ENCODE measurements at places on chromosomes 13 and 19.
A peak's percentile ranks its signal among the peaks of the same experiment; 100 is the strongest.

- no peak for DNase-seq
Observed at GRCh38 chr19:32196690-32197420, 148.6 kb upstream of the ZNF507 start.

GRCh38 chr13:93265800-93266199 is 39.2 kb downstream of the GPC6 start:
- no peak for DNase-seq

- no peak for DNase-seq
Observed at GRCh38 chr19:9009935-9010651, at the start of gene MUC16. Gene MUC16, minus strand, starts transcription at chr19:9010409.

GRCh38 chr13:53953183-53953582 is 924.6 kb downstream of the OLFM4 start:
- DNase-seq: no peak

DNA sequence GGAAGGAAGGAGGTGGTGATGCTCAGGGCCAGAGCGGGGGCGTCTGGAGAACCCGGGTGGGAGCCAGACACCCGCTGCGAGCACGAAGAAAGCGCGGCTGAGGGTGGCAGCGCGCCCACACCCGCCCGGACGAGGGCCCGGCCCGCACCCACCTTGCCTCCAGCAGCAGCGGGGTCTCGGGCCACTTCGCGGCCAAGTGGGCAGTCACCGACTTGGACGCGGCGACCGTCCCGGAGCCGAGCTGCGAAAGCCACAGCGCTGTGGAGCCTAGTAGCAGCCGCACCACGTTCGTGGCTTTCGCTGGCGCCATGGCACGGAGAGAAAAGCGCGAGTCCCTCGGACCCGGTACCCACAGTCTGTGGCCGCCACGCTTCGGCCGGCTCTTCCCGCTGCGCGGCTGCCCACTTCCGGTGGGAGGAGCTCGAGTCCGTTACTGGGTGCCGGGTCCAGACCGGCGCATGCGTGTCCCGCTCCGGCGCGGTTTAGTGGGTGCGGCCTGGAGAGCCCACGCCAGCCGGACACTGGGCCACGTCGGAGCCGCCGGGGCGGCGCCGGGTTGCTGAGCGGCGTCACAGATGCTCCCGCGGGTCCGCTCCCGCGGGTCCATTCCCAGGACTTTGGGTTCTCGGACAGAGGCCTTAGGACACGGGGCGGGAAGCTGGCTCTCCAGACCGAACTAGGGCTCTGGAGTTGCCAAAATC is at the start of gene UGGT2:
UGGT2 (minus strand) TSS at position 399 of the 701 bp plus-strand sequence; CDS start at position 310, 89 bp downstream.
- peak; percentile 40 for DNase-seq

DNA sequence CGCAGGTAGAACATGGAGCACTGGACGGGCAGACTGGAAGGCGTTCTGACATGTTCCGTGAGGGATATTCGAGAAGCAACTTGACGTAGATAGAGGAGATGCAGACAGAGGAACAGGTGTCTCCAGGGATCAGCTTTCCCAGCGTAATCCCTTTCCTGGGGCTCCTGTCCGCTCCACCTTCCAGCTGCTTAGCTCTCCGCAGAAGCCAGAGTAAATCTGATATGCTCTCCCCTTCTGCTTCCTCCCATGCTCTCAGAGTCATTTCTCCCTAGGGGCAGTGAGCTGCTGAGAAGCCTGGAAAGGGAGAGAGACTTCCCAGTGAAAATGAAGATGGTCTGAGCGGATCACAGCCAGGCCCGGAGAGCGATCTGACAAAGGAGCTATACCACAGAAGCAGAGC is 23.0 kb upstream of the OLFM4 start:
- no peak for DNase-seq

GRCh38 chr19:43372462-43372861 is 19.0 kb downstream of the CD177 start:
- DNase-seq: no peak

GRCh38 chr13:28651810-28652401 is 7.0 kb upstream of the POMP start:
- no peak for DNase-seq

DNA sequence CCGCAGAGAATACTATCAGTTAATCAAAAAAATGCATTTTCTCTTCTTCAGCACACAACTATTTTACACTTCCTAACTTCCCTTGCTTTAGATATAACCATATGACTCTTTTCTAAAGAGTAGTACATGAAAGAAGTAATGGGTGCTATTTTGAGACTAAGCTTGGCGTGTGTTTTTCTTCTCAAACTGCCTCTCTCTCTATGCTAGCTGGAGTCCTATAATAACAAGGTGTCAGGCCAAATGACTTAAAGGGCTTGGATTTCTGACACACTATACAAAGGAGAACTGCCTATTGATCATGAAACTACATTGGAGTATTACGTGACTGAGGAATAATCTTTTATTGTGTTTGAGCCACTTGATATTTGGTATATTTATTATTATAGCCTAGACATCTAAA is 1330.1 kb upstream of the SPRY2 start:
- DNase-seq: no peak

- DNase-seq: no peak
Observed at GRCh38 chr19:30755581-30755980, 383.4 kb downstream of the ZNF536 start.

DNA sequence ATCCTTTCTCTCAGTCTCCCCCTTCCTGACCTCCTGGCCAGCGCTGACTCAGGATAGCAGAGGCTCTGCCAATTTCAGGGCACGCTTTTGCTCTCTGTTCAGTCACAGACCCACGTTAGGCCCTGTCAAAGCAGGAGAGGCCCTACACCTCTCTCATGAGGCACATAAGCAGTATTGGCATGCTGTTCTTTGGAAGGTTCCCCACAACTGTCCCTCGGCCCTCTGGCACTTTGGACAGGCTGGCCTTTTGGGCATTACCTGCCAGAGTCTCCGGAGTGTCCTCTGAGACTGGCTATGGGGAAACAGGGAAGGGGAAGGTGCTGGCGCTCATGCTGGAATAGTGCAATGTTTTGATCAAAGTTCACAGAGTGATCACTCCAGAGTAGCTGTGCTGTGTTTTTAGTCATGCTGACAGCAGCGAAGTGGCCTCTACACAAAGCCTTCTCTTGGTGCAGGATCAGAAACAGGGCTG is 23.7 kb upstream of the UBE2L5 start:
- DNase-seq: no peak

- DNase-seq: no peak
Observed at GRCh38 chr13:84130495-84131114, 248.3 kb upstream of the SLITRK1 start.

DNA sequence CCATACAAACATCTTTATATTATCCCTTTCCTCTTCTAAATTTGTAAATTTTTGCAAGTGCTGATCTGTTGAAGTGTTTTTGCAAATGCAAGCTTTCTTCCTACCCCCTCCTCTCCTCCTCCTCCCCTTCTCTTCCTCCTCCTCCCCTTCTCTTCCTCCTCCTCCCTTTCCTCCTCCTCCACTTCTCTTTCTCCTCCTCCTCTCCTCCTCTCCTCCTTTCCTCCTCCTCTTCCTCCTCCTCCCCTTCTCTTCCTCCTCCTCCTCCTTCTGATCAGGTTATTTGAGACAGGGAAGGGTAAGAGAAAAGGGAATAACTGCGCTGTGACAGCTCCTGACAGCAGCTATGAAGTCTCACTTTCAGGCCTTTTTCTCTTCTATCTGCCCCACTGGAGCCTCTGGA is 8.9 kb downstream of the TNFSF13B start:
- no peak for DNase-seq

DNA sequence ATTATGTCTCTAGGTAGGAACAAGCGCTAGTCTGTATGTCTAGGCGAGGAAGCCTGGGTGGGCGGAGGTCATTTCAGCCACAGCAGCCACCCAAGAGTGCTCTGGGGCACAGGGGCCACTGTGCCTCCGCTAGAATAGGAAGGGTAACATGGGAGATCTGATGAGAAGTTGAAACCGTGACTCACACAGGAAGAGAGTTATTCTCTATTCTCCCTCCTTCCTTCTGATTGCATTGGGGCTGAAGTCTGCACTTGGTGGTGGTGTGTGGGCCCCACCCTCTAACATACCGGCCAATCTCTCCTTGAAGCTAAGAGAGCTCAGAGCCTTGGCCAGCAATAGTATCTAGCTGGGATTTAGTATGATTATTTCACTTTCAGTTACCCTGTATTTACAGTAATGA is 20.3 kb upstream of the GGACT start:
- DNase-seq: peak; percentile 65

DNA sequence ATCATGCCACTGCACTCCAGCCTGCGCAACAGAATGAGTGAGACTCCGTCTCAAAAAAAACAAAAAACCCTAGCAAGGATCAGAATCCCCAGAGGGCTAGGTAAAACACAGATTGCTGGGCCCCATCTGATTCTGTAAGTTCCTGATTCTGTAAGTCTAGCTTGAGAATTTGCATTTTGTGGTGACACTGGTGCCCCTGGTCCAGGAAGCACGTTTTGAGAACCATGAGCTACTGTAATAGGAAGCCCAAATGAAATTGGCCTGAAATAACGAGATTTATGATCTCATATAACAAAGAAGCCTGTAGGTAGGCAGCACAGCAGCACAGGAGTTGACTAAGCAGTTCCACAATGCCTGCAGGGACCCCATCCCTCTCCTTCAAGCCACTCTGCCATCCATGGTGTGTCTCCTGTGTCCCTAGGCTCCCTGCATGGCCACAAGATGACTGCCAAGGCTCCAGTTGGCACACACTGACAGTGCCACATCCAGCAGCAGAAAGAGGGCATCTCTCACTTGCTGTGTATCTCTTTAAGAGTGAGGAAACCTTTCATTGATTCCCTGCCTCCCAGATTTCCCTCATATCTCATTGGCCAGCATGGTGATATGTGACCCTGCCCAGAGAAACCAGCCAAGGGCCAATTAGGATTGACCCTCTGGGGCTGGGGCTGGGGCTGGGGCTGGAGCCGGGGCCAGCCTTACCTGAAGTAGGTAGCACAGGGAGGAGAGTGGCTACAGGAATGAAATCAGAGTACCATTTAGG is 21.7 kb downstream of the SIPA1L3 start:
- DNase-seq: no peak

DNA sequence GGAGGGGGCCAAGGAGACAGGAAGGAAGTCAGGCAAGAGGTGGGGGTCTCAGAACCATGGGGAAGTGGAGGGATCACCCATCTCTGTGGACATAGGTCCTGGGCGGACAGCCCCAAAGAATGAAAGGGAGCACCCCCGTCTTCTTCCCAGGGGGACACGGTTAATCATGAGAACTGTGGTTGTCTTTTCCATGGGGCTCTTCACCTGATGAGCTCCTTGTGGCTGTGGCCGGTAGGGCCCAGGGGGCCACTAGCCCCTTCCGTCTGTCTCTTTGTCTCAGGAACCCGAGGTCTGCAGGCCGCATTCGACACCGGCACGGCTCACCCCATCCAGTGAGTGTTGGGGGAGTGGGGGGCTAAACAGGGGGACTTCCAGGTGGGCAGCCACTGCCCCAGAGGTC is 8.6 kb downstream of the PLPPR2 start:
- DNase-seq: no peak

DNA sequence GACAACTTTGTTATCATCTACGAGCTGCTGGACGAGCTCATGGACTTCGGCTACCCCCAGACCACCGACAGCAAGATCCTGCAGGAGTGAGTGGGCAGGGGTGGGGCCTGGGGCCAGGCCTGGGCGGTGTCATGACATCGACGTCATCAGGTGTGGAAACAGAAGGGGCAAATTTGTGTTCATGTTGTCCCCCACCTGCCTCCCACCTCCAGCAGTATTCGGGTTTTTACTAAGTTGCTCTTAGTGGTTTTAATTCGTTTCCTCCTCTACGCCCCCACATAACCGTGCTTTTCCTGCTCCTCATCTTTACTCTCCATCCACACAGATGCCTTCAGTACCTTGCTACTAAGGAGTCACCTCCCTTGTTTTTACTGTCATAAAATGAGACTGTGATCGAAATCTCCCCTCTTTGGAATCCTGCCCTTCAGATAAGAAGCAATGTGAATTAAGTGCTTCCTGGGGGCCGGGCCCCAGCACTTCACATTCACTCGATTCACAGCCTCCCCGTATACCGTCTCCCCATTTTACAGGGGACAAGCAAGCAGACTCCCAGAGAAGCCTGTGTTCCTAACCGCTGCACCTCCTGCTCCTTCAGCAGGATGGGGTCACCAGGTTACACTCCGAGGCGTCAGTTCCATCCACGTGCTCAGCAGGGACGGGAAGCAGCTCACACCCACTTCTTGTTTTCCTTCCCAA is 10.5 kb downstream of the AP1M1 start:
- no peak for DNase-seq

GRCh38 chr13:67366533-67366932 is 136.4 kb upstream of the PCDH9 start:
- no peak for DNase-seq

DNA sequence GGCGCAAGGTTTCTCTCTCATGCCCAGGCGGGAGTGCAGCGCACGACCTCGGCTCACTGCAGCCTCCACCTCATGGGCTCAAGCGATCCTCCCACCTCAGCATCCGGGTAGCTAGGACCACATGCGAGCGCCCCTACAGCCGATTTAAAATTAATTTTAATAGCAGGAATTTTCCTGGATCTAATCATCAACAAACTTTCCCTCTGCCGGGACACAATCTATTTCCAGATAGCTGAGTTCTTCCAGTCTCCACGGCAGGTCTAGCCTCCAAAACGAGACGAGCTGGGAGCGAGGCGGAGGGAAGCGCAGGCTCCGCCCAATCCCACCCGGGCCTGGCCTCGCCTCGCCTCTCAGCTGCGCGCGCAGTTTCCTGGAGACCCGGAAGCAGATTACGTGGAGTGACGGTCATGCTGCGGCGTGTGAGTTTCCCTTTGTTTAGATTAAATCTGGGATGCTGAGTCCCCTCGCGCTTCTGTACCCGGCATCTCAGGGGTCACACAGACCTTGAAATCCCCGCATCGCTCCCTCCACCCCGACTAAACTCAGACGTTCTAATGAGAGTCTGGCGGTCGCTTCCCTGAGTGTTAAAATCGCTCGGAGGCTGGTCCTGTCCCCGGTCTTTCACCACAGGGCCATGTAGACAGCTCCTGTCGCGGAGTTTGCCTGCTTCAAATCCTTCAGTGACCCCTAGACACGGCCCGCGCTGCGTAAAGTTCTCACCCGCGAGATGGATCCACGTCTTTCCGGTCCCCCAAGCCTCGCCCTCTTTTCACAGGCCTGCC is at the start of gene ZNF880:
ZNF880 (plus strand) TSS at position 365 of the 782 bp plus-strand sequence; CDS start at position 408, 43 bp downstream.
- DNase-seq: peak; percentile 76

DNA sequence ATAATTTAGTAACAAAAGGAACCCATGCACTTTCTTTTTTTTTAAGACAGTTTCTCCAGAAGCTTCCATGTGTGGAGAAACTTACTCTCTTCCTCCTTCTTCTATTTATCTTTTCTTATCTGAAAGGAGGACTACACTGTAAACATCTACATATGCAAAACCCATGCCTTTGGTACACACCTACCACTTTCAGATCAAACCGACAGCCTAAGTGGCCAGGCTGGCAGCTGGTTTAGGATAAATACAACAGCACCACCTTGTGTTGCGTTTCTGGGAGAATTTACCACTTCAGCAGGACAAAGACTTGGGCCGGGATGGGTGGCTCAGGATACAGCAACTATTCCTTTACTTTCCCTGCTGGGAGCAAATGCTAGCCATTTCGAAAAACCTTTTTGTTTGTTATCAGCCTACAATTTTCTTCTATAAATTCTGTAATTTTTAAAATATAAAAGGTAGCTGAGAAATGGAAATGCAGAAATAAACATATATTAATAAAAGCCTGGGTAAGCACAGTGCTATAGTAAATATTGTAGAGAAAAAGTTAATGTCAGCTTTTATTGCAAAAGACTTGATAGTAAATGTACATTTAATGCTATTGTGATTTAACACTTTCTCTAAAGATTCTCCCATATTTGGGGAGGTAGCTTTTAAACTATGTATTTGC is 94.0 kb upstream of the RFC3 start:
- peak; percentile 82 for DNase-seq

- DNase-seq: no peak
Observed at GRCh38 chr13:38417241-38417640, 67.6 kb downstream of the UFM1 start.

GRCh38 chr13:113342820-113343691 is 20.9 kb downstream of the GRTP1 start:
- no peak for DNase-seq

Data from activated CD4-positive, alpha-beta T cell treated with anti-CD3 and anti-CD28 coated beads, Interleukin-2, Interleukin-4, amounts not matched to agents 100 ng/mL and 50 ng/mL, durations not matched to agents 16 hours and 8 hours (primary cell).